ENCODE measurements at places on chromosomes 12 and 14. TPM values are rescaled to one million over a fixed set of nuclear protein-coding genes. Genes with fewer than 3 reads are reported as not detected.

Gene FLRT2
- total RNA-seq: 7.5 TPM

Gene SLCO1A2
- total RNA-seq: 0.06 TPM

Gene DDX24
- 155 TPM for total RNA-seq

Gene TAS2R20
- 0.75 TPM for total RNA-seq

Gene HOTAIR
- 7.0 TPM for total RNA-seq

Gene FGF6
- total RNA-seq: not detected

Gene DLGAP5
- total RNA-seq: 91.2 TPM

Gene CPNE6
- total RNA-seq: not detected

Gene BDKRB2
- total RNA-seq: not detected

Data from LHCN-M2 (cell line).